ENCODE measurements at places on chromosomes 5 and 9. TPM values are rescaled to one million over a fixed set of nuclear protein-coding genes. Genes with fewer than 3 reads are reported as not detected.

The CDC25C gene
- total RNA-seq: 11.9 TPM

The GABRA1 gene
- total RNA-seq: not detected

The POU5F2 gene
- 1.4 TPM for total RNA-seq

GRCh38 chr9:2032234-2032633, 17.1 kb downstream of the SMARCA2 start:
- DNase-seq: no peak

DNA sequence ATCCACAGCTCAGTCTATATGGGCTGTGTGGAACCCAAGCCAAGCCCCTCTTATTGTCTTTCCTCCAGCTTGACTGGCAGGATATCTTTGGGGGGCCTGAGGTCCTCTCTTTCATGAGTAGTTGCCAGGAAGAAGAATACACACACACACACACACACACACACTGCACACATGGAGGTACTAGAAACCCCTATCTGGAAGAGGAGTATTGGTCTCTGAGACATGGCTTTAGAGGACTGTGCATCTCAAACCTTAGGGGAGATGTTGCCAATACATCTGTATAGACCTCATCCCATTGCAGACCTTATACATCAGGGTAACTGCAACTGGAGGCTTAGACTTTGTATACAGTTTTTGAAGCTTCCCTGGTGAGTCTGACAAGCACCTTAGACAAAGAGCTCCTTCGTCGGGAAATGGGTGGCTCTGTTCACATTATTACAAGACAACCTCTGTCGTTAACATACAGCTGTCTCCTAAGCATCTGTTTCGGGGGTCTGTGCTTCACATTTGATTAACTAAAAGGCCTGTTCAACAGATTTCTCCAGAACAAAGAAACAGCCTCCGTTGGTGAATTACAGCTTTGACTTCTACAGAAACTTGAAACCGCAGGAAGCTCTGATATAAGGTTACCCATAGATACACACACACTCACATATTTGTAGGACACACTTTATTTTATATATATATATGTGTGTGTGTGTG, 5.5 kb upstream of the ENTREP1 start:
- DNase-seq: no peak

DNA sequence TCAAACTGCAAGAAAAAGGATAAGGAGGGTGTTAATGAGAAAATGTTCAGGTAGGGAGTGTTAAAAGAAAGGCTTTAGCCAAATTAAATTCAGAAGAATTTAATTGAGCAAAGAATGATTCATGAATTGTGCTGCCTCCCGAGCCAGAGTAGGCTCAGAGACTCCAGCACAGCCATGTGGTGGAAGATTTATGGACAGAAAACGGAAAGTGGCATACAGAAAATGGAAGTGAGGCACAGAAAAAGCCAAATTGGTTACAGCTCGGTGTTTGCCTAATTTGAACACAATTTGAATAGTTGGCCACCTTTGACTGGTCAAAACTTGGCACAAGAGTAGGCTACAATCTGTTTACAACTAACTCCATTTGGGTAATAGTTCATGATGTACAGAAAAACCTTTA, 9.6 kb upstream of the SLC30A5 start:
- DNase-seq: no peak

DNA sequence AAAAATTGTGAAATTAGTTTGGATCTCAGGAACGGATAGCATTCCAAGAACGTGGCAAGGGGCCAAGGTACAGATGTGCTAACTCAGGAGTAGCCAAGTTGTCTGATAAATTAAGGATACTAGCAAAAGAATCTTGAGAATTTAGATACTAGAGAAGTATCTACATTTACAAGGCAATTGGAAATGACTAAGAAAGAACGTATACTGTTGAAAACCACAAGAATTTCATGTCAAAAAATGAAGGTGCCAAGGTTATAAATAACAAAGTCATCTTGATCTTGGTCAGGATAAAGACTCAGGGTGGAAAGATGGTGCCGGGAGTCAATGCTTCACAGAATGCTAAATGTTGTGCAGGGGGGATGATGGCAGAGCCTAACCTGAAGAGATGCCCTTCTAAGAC, 19.2 kb downstream of the CAPSL start:
- DNase-seq: no peak

GRCh38 chr9:134640506-134641172, 964 bp upstream of the COL5A1 start:
- DNase-seq: no peak

- no peak for DNase-seq
Measured at GRCh38 chr5:167895899-167896659, 395.4 kb upstream of the WWC1 start.

GRCh38 chr5:44389823-44390143, 563 bp upstream of the FGF10 start:
- DNase-seq: no peak

DNA sequence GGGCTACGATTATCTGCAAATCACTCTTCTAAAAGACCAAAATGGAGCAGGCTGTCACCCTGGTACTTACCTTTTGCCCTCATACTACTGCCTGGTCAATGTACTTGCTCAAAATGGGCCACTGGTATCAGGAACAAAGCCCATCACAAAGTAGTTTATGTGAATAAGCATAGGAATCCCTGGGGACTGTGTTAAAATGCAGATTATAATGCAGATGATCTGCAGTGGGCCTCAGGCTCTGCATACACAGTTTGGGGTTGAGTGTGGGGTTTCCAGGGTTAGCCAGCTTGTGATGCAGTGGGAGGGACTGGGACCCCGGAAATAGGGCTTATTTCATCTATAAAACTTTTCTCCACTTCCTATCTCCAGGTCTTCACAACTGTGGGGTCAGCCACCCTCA, 173.1 kb downstream of the HSD17B3 start:
- no peak for DNase-seq

DNA sequence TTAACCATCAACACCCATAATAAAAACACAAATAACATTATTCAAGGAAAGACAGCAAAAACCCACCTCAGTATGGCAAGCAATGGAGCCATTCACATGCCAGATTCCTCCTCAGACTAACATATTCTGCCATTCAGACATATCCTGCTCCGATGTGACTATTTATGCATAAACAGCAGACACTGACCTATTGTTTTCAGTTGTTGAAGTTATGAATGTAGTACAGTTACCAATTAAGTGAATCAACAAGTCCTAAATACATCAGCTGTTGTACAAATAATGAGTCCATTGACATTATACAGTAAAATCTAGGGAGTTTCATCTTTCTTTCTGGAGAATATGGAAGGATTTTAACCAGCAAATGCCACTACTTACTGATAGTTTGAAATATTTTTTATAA, 131.7 kb downstream of the DENND1A start:
- no peak for DNase-seq

DNA sequence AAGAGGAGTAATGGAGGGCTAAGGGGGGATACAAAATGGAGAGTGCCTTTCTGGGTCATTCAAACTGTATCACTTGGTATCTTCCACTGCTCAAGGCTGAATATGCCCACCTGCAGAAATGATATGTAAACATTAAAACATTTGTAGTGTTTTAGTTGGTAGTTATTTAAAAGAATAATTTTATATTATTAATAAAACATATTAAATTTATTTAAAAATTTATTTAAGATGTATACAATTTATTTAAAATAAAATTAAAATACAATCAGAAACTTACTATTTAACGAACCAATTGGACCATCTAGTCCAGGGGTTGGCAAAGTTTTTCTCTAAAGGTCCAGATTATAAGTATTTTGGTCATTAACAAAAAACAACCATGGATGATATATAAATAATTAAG, 308.5 kb downstream of the PLK2 start:
- DNase-seq: no peak

DNA sequence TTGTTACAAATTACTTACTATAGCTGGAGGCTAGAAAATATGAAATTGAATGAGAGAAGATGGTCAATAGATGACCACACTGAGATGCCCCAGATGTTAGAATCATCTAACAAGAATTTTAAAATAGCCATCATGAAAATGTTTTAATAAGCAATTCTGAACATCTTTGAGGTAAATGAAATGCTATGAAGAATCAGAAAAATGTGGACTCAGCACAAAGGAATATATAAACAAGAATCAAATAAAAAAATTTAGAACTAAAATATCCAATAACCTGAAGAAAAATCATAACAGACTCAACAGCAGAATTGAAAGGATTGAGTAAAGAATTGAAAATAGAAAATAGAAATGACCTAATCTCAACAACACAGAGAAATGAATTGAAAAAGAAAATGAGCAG, 248.5 kb downstream of the PRDM9 start:
- DNase-seq: no peak

DNA sequence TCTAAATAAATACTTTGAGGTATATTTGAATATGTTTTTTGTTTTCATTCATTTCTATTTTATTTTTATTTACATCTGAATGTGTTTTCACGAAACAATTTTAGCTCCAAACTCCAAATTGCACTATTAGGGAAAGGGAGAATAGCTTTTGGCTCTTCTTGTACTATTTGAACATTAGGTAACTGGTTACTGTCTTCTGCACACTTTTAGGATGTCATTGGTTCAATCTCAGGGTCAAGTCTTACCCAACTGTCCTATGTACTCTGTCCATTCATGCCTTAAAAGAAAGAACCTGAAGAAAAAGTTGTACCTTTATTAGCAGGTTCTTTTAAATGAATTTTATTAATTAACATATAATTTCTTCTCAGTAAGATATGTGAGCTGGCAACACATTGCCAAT, 51.6 kb downstream of the ITGA1 start:
- no peak for DNase-seq

DNA sequence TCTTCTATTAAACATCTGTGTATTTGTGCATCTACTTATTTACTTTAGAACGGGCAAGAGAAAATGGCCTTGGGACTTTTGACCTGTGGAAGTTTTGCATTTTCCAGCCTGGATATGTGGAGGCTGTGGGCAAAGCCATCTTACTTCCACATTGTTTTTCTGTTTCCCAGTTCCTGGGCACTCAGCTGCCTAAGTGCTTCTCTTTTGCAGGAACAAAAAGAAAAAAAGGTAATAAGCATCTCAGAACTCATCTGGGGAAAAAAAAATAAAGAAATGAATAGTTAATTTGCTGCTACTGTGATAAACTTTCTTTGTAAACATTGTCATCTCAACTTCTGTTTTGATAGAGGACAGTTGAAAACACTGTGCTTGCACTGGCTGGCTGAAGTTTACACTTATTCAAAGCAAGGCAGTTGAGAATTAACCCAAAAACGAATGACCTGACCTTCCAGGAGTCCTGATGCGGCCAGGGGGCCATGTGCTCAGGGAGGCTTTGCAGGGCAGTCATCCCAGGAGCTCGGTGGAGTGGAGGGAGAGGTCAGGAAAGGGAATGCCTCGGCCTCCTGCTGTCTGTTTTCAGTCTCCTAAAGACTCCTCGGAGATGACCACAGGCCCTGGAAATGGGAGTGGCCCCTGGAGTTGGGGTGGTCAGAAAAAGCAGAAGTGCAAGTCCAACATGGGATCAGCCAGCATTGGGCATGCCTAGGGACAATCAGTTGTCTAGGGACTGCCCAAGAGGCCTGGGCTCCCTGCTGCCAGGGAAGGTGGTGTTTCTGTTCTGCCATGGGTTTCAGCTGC, 75.5 kb downstream of the RAI14 start:
- DNase-seq: no peak

GRCh38 chr5:102581011-102581410, 82.2 kb upstream of the SLCO6A1 start:
- no peak for DNase-seq

- no peak for DNase-seq
Measured at GRCh38 chr5:173839117-173839713, 48.9 kb upstream of the CPEB4 start.
